ENCODE measurements at places on chromosomes 6 and 20. TPM values are rescaled to one million over a fixed set of nuclear protein-coding genes. Genes with fewer than 3 reads are reported as not detected.

DNA sequence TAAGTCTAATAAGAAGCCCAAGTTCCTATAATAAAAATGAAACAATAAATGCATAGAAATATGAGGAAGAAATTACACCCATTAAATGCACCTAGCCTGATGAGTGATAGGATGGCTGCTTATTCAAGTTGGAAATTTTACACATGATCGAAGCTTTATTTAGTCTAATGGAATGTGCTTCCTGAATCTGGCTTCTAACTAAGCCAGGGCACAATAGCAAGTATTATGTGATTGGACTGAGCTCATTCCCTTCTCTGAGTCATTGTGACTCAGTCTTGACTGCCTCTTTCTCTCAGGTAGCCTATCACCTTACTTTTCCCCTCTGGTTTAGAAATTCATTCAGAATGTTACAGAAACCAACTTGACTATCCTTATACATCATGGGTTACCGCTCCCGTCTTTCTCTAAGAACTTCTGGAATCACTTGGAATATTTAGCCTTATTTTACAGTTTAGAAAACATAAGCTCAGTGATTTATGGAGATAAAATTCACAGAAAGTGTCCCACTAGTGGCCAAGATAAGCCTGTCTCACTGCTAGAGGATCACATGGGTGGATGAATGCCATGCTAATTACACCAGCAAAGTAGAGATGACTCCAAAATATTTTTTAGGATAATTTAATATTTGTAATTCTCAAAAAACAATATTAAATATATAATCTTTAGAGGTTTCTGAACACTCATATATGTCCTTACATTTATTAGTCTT lies 505.3 kb upstream of the JAG1 start:
- DNase-seq: no peak

- peak; percentile 78 for DNase-seq
Measured at GRCh38 chr20:3199976-3200755, 4.3 kb downstream of the DDRGK1 start.

- DNase-seq: no peak
Measured at GRCh38 chr6:53361549-53362031, 12.8 kb upstream of the ELOVL5 start.

Gene GSTA2
- total RNA-seq: not detected

- no peak for DNase-seq
Measured at GRCh38 chr6:115610696-115611095, 450.0 kb downstream of the FRK start.

DNA sequence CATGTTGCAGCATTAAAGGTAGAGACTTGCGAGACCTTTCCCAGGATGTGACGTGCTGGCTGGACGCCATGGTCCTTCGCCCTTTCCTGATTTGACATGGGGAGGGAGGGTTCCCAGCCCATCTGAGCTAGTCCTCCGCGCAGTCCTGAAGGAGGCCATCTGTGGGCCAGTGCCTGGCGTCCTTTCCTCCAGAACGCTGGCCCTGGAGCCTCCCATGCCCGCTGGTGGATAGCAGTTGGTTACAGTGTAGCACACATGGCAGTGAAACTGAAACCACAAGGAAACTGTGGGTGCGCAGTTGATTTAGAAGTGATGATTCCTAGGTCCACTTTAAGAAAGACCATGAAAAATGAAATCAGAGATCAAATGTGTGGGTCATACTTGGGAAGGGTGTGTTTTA lies 193.7 kb downstream of the CDH4 start:
- no peak for DNase-seq

DNA sequence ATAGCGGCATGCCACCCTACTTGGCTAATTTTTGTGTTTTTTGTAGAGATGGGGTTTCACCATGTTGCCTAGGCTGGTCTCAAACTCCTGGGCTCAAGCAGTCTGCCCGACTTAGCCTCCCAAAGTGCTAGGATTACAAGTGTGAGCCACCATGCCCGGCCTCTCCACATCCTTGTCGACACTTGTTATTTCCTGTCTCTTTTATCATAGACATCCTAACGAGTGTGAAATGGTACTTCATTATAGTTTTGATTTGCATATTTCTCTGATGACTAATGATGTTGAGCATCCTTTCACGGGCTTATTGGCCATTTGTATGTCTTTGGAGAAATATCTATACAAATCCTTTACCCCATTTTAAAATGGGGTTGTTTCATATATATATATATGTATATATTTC lies 39.0 kb upstream of the ASXL1 start:
- no peak for DNase-seq

- DNase-seq: no peak
Measured at GRCh38 chr6:150898399-150899170, 33.1 kb downstream of the MTHFD1L start.

Measured in H7 (cell line).